Right renal cortex interstitium (tissue), 3 donors: ENCODE measurements at places on chromosomes 7 and 10. TPM values are rescaled to one million over a fixed set of nuclear protein-coding genes. Genes with fewer than 3 reads are reported as not detected.

GRCh38 chr10:3574451-3574850 lies 210.6 kb downstream of the KLF6 start:
- no peak for DNase-seq

- DNase-seq: no peak
These were observed 249.8 kb downstream of the TRIL start for GRCh38 chr7:28708033-28708951.

- DNase-seq: no peak
These were observed 12.4 kb upstream of the OR2A5 start for GRCh38 chr7:144036302-144036885.

GRCh38 chr10:100571084-100571856 lies 35.5 kb downstream of the HIF1AN start:
- DNase-seq: peak; percentile 18

GRCh38 chr10:108112218-108112617 lies 947.7 kb upstream of the SORCS1 start:
- no peak for DNase-seq

DNA sequence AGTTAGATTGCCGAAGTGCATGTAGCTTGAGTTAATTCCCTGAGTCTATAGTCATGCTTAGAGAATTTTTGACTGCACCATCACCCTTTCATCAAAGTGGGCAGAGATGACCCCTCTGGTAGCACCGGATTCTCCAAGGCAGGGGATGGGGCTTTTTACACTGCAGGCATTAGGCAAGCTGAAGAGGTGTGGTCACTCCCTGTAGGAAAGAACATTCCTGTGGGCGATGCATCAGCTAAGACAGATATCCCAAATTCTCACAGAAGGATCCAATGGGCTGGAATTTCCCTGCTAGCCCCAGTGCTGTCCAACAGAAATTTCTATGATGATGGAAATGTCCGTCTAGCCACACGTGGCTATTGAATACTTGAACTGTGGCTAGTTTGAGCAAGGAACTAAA lies 118.2 kb downstream of the ADAM12 start:
- no peak for DNase-seq

- DNase-seq: no peak
These were observed 888.5 kb upstream of the SORCS1 start for GRCh38 chr10:108052981-108053380.

GRCh38 chr10:129730993-129731325 lies 233.1 kb downstream of the EBF3 start:
- DNase-seq: no peak

DNA sequence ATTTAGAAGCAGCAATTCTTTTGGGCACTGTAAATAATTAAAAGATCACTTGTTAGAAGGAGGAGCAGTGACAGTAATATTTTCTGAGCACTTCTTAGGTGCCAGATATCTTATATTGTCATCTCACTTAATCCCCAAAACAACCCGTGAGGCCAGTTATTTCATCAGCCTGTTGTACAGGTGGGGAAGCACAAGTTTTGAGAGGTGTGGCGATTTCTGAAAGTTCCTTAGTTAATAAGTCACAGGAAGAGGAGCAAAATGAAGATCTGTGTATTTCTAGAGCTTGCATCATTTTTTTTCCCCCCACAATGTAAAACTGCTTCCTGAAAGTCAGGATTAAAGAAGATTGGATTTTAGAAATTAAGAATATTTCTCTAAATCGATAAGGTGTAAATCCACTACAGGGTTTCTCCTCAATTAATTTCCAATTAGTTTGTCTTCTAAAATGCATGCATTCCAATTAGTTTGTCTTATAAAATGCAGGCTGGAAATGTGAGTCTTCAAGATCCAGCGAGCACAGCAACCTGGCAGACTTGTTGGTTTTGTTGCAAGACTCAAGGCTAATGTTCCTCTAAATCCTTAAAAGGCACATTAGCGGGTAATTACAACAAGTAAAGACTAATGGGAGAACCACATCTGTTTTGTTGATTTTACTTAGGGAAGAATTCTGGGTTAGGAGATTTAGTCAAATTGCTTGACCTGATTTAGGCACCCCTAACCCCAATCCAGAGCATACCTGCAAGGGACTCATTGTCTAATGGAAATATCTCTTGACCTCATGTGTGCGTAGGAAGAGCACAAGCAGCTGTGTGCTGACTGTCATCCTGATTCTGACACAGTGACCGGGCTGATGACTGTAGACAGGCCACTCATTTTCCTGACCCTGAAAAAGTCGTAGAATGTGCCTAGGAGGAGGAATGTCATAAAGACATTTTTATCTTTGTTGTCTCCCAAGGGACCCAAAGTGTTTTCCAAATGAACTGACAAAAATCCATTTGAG lies 272.0 kb downstream of the BAMBI start:
- no peak for DNase-seq

DNA sequence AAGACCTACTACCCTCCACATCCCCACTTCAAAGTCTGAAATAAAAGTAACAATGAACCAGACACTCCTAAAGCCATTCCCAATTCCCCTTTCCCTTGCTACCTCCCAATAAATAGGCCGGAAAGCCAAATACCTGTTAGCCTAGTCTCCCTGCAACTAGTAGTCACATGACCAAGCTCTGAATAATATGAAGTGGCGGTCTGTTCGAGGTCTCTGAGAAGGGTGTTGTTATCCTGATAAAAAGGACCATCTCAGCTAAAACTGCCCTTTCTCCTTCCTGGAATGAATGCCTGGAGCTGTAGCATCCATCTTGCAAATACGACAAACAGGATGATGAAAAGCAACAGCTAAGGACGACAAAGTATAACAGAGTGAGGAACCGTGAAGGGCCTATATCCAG lies 6.0 kb downstream of the KIF5B start:
- no peak for DNase-seq

GRCh38 chr10:107623292-107623691 lies 458.8 kb upstream of the SORCS1 start:
- no peak for DNase-seq

GRCh38 chr10:60757420-60757895 lies 20.8 kb upstream of the CDK1 start:
- DNase-seq: no peak

DNA sequence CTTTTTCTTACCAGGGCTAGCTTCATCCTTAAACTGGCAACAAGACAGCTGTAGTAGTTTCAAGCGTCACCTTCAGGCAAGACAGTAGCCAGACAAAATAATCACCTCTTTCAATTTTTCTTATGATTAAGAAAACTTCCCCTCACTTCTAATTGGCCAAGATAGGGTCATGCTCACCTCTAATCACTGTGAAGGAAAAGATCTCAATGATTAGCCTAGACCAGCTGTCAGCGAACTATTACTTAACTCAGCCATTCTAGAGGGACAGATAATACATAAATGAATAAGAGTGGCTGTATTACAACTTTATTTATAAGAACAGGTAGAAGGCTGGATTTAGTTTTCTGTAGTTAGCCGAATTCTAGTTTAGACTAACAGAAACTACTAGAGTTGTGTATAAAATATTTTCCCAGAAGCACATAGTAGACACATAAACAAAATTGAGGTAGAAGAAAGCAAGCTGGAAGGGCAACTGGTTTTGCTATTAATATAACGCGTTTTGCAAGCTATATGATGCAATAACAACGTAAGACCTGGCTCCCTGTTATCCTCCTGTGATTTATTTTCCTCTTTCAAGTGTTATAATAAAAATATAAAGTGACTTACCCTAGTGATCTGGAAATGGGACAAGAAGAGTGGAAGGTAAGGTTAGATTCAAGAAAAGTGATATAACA lies 64.3 kb downstream of the ELAPOR2 start:
- no peak for DNase-seq

- no peak for DNase-seq
These were observed 92.5 kb downstream of the KLF6 start for GRCh38 chr10:3692387-3692999.

DNA sequence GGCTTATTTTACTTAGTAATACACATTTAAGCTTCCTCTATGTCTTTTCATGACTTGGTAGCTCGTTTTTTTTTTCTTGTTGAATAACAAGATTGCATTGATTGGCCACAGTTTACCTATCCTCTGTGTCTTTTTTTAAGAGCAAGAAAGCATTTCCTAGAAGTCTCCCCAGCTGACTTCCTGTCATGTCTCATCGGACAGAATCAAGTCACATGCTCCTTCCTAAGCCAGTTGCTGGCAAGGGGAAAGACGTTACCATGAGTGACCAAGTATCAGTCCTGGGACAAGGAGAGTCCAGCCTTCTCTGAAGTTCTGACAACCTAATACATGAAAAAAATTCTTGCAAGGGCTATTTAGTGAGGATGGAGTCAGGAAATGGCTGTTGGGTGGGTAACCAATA lies 24.9 kb upstream of the SFRP5 start:
- no peak for DNase-seq

The GPAM gene
- 18.2 TPM for polyA plus RNA-seq

The HOXA3 gene
- 32.8 TPM for polyA plus RNA-seq

The PDK4 gene
- polyA plus RNA-seq: 17.0 TPM

The PRLHR gene
- polyA plus RNA-seq: not detected

The EZH2 gene
- polyA plus RNA-seq: 37.7 TPM

The TRIM50 gene
- 0.21 TPM for polyA plus RNA-seq
